Mucosa of descending colon (tissue), 3 donors: ENCODE measurements at places on chromosomes 13 and 19. TPM values are rescaled to one million over a fixed set of nuclear protein-coding genes. Genes with fewer than 3 reads are reported as not detected.

- no peak for DNase-seq
Measured at GRCh38 chr13:46565808-46566750, 13.1 kb downstream of the LRCH1 start.

- no peak for DNase-seq
Measured at GRCh38 chr19:35430409-35431144, 17.5 kb upstream of the FFAR2 start.

GRCh38 chr13:65336087-65336749 lies 1893.9 kb downstream of the PCDH9 start:
- no peak for DNase-seq

DNA sequence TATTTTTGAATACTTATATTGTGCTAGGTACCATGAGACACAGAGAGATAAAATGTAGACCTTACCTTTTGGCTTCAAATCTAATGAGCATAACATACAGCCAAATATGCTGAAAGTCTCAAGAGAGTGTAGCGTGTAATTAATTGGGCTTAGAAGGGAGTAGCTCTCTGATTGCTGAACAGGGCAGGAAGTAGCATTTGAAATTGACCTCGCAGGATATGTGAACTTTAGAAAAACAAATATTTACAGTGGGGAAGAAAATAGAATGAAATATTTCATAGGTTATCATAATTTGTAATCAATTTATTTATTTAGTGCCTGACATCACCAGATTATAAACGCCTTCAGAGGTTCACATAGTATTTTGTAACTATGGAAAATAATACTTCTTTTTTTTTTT lies 327.1 kb downstream of the RFC3 start:
- DNase-seq, result no peak

DNA sequence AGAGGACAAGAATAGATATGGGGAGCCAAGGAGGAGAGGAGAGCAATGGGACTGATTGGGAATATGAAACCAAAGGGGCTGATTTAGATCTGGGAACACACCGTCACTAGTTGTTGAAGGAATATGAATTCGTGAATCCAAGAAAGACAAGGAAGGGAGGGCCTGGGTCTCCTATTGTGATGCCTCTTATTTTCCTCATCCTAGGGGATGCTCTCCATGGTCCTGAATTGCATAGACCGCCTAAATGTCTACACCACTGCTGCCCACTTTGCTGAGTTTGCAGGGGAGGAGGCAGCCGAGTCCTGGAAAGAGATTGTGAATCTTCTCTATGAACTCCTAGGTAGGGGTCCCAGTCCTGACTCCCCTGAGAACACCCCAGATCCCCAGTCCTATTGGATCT lies 21.5 kb downstream of the RYR1 start:
- DNase-seq, result no peak

VPS36 gene
- total RNA-seq, result 58.1 TPM

MYH14 gene
- total RNA-seq, result 268 TPM

FCHO1 gene
- total RNA-seq, result 4.2 TPM

CYP2S1 gene
- 45.4 TPM for total RNA-seq
